Prostate gland (tissue), 2 donors: ENCODE measurements at places on chromosomes 4 and X. TPM values are rescaled to one million over a fixed set of nuclear protein-coding genes. Genes with fewer than 3 reads are reported as not detected.

DNA sequence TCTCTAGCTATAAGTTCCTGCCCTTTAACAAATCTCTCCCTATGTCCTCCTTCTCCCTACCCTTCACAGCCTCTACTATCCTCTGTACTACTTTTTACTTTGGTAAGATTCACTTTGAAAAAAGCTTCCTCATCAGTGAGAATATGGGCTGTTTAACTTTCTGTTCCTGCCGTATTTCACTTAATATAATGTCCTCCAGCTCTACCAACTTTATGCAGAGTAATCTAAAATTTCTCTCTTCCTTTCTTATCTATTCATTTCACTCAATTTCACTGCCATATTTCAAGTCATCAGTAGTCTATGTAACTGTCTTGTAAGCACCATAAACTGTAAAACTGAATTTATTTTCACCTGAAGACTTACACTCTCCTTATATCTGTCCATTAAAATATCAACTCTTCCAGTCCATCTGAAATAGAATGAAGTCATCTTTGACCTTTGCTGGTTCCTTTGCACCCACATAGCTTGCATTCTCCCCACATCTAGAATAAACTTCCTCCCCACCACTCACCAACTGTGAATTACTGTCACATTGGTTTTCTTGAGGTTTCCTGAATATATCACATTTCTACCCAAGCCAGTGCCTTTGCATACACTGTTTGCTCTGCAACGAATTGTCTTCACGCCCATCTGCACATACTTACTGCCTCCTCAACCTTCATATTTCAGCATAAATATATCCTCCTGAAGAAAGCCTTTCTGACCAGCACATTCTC, 54.6 kb downstream of the ARAP2 start:
- no peak for DNase-seq

GRCh38 chr4:39729557-39729956, 31.6 kb downstream of the UBE2K start:
- DNase-seq: no peak

DNA sequence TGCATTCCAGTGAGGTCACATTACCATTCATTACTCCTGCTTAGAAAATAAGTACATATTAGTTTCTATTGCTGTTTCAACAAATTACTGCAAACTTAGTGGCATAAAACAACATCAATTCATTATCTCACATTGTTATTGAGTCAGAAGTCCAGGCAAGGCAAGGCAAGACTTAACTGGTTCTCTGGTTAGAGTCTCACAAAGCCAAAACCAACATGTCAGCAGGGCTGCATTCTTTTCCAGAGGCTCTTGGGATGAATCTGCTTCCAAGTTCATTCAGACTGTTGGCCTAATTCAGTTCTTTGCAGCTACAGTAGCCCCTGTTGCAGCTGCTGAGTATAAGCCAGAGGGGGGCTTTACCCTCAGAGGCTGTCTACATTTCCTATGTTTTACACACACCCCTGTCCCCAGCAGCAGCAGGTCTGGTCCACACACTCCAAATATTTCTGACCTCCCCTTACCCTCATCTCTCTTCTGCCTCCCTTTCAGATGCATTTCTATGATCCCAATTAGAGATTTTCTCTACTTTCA, 892.1 kb upstream of the EPHA5 start:
- no peak for DNase-seq

DNA sequence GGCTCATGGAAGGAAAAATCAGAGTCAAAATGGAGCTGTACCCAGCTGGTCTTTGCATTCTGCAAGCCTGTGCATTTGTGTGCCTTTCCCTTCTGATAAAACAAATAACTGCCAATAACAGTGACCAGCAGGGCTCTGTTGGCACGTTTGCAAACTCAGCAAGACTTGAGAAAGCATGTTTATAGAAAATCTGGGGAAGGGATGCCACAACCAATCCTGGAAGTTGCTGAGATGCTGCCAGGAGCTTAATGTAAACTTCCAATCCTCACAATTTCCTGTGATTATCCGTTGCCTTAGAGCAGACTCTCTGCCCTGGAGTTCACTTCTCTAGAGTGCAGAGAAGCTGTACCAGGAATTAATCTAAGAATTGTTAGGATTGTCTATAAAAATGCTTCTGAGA, 6.9 kb upstream of the ANXA3 start:
- no peak for DNase-seq

DNA sequence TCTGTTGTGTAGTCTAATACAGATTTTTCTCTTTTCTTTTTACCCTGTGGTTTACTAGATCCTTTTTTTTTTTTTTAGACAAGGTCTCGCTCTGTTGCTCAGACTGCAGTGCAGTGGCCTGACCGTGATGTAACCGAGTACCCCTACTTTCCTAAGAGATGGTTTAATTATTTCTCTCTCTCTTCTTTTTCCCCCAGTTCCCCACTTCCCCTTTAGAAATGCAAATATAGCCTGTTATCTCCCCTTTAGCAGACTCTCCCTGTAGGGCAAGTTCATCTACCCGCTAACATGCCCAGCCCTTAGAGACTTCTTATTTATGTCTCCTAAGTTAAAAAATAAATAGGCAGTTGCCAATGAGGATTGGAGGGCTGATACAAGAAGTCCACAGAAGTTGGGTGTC, 4.5 kb downstream of the SNX25 start:
- DNase-seq: no peak

- no peak for DNase-seq
Observed at GRCh38 chr4:85610450-85610849, 135.5 kb downstream of the ARHGAP24 start.

GRCh38 chrX:85136409-85136808, 107.2 kb downstream of the SATL1 start:
- DNase-seq: no peak

DNA sequence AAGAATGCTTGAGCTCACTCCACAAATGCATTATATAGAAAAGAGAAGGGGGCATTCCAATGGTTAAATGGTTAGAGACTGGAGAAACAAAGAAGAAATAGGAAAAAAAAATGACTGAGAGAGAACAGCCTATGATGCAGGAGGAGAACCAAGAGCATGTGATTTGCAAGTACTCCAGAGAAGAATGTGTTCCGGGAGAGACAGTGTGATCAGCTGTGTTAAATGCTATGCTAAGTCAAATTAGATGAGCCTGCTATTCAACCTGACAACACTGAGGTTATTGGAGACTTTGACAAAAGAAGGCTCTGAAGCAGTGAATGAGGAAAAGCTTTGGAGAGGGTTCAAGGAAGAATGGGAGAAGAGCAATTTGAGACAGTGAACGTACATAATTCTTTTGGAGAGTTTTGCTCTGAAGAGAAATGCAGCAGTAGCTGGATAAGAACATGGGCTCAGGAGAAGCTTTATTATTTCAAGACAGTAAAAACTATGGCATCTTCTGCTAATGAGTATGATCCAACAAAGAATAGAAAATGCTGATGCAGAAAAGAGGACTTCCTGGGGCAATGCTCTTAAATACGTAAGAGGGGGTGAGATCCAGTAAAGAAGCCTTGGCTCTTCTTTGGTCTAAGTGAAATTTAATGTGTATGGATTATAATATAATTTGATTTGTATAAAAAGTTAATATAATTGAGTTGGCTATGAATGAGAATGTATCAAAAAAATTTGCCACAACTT, 66.3 kb downstream of the PPP3CA start:
- DNase-seq: no peak

GRCh38 chr4:59904331-59904730, 1295.8 kb upstream of the ADGRL3 start:
- DNase-seq: no peak

DNA sequence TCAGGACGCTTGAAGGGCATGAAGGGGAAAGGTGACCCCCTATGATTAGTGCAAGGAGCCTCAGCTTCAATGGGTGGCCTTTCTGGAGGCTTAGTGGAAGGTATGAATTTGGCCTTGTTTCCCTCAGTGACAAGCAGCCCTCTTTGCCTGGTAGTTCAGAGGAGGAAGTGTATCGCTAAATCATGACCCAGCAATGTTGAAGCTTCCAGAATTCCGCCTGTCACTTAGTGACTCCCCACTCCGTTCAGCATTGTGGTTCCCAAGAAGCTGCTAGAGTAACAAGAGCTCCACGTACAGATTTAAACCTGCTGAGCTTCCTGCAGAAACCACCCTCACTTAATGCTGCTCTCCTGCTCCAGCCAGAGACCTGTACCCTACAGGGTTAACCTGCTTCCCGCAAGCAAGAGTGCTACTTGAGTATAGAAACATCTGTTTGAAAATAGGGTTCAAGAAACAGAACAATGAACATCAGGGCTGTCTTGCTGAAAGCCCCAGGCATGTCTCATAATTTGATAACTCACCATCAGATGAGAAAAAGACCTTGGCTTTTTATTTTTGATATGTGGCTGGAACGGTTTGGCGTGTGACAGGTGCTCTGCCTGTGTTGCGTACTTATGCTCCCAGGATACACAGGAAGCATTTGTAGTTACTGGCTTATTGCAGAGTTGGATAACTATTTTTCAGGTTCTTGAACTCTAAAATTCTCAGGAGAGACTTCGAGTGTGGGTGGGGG, 105.2 kb downstream of the UCHL1 start:
- DNase-seq: no peak

DNA sequence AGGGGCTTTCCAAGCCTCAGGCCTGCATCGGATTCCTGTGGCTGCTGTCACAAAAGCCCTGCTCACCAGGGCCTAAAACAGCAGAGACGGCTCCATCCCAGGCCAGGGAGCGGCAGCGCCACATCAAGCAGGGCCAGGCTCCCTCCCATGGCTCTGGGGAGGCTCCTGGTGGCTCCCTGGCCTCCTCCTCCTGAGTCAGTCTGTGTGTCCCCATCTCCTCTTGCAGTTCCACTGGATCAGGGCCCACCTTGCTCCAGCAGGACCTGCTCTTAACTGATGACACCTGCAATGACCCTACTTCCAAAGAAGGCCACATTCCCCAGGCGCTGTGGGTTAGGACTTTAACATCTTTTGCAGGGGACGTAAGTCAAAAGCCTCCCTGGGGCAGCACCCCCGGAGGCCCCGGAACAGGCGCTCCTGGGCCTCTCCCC, 51.9 kb downstream of the CPZ start:
- no peak for DNase-seq

DNA sequence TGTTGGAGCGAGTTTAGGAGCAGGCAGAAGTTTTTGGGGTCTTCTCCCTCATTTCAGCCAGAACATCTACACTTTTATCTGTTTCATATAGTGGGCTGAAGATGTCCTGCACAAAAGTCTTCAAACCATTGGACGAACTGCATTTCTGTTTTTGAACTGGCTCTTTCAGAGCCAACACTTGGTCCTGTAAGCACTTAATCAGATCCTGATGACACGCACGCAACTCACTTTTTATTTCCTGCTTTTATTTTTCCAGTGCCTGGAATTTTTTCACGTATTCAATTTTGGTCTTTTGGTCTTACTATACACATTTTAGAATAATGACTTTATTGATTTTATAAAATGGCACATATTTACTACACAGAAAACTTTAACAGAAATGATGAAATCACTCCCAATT, 40.2 kb upstream of the NKX3-2 start:
- no peak for DNase-seq

GRCh38 chrX:111035991-111036390, 60.0 kb upstream of the PAK3 start:
- no peak for DNase-seq

DNA sequence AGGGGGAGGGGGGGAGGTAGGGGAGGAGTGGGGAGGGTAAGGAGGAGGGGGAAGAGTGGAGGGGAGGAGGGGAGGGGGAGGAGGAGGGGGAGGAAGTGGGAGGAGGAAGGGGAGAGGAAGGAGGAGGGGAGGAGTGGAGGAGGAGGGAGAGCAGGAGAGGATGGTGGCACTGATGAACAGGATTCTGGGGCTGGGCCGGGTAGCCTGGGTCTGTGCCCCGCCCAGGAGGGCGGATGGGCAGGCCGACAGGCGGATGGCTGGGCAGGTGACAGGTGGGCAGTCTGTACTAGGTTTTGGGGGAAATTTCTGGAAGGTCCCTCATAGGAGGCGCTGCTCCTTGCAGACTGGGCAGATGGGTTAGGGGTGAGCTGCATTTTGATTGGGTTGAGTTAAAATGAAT, 66.0 kb upstream of the ADRA2C start:
- no peak for DNase-seq

DNA sequence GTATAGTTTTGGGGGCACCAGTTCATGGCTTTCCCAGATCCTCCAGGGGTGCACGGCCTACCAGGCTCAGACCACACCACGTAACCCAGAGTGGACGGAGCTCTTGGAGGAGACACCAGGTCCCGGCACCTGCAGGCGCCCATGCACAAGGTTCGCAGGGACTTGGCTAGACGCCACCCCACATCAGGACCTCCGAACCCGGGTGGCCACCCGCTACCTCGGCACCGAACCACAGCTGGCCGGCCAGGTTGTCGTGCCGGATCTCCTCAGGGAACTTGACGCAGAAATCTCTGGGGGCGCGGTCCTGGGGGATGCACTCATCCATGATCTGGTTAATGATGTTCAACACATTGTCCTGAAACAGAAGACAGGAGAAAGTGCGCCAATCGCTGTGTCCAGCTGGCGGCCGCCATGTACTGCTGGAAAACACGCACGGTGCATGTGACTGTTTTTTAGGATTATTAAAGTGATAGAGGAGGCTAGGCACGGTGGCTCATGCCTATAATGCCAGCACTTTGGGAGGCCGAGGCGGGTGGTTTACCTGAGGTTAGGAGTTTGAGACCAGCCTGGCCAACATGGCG, 77.1 kb downstream of the ZFYVE28 start:
- DNase-seq: no peak

LRIT3 gene
- 0.11 TPM for total RNA-seq

WAS gene
- total RNA-seq: 10.5 TPM

KLKB1 gene
- total RNA-seq: 1.5 TPM

PRR32 gene
- not detected for total RNA-seq

PF4V1 gene
- not detected for total RNA-seq

FOXR2 gene
- 1.2 TPM for total RNA-seq

PFKFB1 gene
- total RNA-seq: 0.23 TPM

CLIC2 gene
- total RNA-seq: 2.4 TPM

ASB12 gene
- not detected for total RNA-seq

TMSB15A gene
- total RNA-seq: 4.8 TPM

HPRT1 gene
- total RNA-seq: 77.4 TPM

HSD17B10 gene
- total RNA-seq: 70.6 TPM
